ENCODE measurements at places on chromosomes 6 and 20. TPM values are rescaled to one million over a fixed set of nuclear protein-coding genes. Genes with fewer than 3 reads are reported as not detected.

Gene HSPA1L
- total RNA-seq: 1.9 TPM

Gene SHLD1
- total RNA-seq: 2.6 TPM

Gene GSTA2
- total RNA-seq: not detected

Gene SERPINB1
- total RNA-seq: 50.8 TPM

Gene ANKRD6
- 4.7 TPM for total RNA-seq

Gene NKAIN2
- total RNA-seq: not detected

Gene OR2B6
- total RNA-seq: not detected

Gene FNDC11
- total RNA-seq: 1.9 TPM

Gene ID1
- total RNA-seq: 213 TPM

Gene GSTA4
- 22.1 TPM for total RNA-seq

Gene SMOC2
- not detected for total RNA-seq

Gene TRIM40
- total RNA-seq: not detected

Gene GPLD1
- not detected for total RNA-seq

Gene MACROD2
- 0.95 TPM for total RNA-seq

GRCh38 chr20:37977786-37978185 lies 55.5 kb downstream of the TTI1 start:
- DNase-seq: no peak

DNA sequence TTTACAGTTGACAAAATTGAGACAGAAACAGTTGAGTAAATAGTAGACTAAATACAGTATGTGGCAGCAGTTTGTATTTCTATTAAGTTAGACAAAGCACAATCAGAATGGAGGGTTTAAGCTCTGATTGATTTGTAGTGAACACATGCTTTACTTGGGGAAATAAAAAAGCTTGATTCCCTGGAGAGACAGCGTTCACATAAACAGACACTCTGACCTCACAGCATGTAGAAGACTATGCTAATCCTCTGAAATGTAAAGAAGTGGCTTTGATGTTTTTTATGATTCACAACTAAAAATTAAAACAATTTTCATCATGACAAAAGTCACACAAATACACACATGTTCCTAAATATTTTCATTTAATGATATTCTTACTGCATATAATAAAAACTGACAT lies 126.9 kb upstream of the FAM83B start:
- no peak for DNase-seq

- DNase-seq: no peak
Observed at GRCh38 chr6:123520217-123520616, 116.5 kb downstream of the TRDN start.

DNA sequence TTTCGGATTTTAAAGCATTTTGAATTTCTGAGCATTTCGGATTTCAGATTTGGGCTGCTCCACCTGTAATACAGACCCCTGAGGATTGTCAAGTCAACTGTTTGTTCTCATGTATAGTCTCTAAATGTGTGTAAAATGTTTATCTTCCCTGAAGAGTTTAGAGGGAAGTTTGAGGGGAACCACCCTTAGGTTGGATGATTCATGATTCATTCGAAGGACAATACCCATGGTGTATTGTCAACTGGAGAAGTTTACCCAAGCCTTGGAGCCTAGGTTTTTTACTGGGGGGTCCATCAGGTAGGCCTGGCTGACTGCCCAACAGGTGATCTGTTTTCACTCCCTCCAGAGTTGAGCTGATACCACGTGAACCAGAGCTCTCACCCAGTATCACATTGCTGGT lies 18.9 kb downstream of the GSTA4 start:
- no peak for DNase-seq

- peak; percentile 55 for DNase-seq
Observed at GRCh38 chr6:151071295-151071694, 168.5 kb upstream of the AKAP12 start.

- no peak for DNase-seq
Observed at GRCh38 chr6:26017632-26017966, 55.0 kb downstream of the TRIM38 start.

GRCh38 chr6:1022719-1023118 lies 289.2 kb upstream of the FOXQ1 start:
- no peak for DNase-seq

- DNase-seq: no peak
Observed at GRCh38 chr20:31260326-31260932, 3.0 kb downstream of the DEFB115 start.

DNA sequence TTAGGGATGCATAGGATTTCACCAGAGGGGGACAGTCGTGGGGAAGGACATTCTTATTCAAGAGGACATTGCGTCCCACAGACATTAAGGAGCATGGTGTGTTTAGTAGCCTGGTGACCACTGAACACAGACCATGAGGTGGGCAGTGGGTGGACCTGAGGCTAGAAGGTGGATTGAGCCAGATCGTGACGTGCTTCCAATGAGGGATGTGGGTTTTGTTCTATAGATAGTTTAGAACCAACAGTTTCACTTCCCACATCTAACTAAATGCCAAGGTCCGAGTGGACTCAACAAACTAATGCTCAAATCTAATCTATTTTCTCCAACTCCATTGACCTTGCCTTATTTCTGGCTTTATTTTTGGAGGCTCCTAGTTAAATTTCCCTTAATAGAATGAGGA lies 58.5 kb downstream of the OGFRL1 start:
- DNase-seq: no peak

DNA sequence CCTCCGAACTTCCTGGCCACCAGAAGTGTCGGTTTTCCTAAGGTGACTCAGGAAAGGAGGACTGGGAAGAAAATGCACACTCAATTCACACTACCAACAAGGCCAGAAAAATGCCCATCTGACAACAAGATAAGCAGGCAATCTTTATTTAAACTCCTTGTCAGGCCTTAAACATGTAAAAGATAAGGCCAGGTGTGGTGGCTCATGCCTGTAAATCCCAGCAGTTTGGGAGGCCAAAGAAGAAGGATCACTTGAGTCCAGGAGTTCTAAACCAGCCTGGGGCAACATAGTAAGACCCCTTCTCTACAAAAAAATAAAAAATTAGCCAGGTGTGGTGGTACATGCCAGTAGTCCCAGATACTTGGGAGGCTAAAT lies 7.6 kb upstream of the ID1 start:
- DNase-seq: no peak

GRCh38 chr6:30493643-30494250 lies 4.4 kb downstream of the HLA-E start:
- DNase-seq: no peak

- no peak for DNase-seq
Observed at GRCh38 chr6:138972226-138972665, 15.8 kb downstream of the REPS1 start.

DNA sequence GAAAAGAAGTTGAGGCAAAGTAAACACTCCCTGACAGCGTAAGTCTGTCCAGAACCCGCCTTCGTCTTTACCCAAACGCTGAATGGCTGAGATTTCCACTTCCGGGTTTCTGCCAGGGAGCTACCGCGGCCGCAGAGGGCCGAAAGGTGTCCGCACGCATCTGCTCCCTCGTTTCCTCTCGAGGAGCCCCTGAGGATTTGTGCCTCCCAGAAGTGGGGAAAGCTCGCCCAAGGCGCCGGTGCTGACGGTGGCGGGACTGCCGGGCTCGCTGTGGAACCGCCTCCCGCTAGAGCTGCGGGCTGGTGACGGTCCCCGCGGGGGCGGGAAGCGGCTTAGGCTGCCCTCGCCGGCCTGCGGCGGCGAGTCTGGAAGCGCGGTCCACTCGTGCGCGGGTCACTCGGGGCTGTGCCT lies 1760.2 kb upstream of the DEFB115 start:
- no peak for DNase-seq

DNA sequence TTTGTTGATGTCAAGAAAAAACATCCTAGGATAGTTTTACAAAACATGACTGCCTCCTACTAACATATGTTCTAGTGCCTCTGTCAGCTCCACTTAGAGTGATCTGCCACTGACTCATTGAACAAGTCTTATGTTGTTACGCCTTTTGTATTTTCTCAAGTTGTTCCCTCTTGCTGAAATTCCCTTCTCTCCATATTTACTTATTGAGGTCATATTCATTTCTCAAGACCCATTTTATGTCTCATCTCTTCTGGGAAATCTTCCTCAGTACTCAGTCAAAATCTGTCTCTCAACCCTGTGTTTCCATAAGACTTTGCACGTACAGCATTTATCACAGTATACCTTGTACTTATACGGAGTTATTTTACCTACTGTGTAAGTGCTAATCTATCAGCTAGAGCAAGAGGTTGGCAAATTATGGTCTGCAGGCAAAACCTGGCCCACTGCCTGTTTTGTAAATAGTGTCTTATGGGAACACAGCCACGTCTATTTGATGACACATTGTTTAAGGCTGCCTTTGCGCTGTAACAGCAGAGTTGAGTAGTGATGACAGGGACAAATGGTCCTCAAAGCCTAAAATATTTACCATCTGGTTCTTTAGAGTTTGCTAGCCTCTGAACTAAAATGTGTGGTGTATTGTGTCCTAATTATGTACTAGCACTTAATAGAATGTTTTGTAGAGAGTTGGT lies 83.4 kb downstream of the ADGRB3 start:
- no peak for DNase-seq

GRCh38 chr6:74177506-74177905 lies 481.5 kb downstream of the CD109 start:
- DNase-seq: no peak

- no peak for DNase-seq
Observed at GRCh38 chr6:25968769-25969168, 6.2 kb downstream of the TRIM38 start.

DNA sequence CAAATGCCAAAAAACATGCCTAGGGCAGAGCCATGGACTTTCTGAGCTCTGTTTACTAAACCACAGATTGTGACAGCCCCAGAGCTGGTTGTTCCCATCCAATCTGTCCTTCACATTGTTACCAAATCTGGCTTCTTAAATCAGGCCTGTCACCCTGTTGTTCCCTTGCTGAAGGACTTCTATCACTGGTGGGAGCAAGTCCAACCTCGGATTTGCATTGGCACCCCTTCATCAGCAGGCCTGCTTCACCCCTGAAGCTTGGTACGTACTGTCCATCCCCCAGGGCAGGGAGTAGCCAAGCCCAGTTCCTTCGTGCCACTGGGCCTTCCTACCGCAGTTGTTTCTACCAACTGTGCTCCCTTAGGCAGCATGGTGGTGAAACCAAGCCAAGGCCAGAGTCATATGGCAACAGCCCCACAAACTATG lies 357.3 kb upstream of the JARID2 start:
- DNase-seq: no peak

- peak; percentile 36 for DNase-seq
Observed at GRCh38 chr6:132270726-132271402, 130.4 kb downstream of the MOXD1 start.

DNA sequence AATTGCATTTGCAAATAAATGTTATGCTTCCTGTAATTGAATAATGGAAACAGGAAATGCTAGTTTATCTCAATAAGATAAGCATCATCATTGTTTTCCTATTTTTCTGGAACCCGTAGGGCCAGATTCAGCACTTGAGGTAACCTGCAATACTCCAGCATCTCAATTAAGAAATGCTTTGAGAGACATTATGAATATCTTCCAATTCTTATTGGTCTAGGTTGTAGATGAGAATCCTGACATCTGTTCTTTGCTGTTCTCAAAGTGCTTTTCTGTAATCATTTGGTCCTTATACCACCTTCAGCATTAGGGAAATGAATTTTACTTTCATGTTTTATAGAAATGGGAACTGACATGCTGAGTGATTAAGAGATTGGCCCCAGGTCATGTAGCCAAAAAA lies 428.3 kb downstream of the CBLN4 start:
- DNase-seq: no peak

DNA sequence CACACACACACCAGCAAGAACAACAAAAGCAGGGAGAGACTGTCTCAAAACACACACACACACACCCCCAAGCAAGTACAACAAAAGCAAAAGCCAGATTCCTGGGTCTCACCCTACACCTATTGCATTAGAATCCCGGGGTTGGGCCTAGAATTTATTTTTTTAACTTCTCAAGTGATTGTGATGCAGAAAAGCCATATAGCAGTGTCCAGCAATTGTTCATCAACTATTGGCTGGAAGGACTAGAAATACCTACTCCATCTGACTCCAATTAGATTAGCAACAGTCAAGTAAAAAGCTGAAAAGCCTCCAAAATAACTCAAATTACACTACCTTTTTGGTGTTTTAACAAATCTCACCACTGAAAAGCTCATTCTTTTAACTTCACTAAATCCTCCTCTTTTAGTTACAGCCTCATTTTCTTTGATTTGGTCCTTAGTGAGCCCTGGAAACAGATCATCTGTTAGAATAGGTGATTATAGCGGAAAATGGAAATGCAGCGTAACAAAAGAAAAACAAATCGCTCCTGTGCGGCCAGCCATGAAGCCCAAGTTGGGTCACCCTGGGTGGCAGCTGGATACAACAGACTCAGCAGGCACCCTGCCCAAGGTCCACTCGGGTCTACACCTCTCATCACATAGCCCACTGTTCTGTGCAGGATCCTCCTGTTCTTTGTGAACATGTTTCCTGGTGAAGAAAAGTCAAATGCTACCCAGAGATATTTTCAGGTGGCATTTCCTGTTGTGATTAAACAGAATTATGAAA lies 38.7 kb downstream of the STAU1 start:
- no peak for DNase-seq

- DNase-seq: no peak
Observed at GRCh38 chr6:45880159-45880558, 135.5 kb downstream of the CLIC5 start.

DNA sequence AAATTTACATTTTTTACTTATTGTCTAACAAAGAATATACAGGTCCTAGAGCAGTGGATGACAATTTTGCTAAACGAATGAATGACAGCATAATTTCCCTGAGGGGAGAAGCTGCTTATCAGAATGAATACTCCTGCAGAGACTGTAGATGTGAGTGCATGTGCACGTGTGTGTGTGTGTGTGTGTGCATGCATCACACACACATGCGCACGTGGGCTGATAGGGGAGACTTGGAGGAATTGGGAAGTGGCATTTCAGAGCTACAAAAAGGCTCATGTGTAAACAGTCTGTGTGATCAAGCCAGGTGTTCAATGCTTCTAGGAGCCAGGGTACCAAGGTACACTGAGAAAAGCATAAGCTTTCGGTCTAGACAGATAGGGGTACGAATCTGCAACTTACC lies 93.5 kb upstream of the SASH1 start:
- no peak for DNase-seq

DNA sequence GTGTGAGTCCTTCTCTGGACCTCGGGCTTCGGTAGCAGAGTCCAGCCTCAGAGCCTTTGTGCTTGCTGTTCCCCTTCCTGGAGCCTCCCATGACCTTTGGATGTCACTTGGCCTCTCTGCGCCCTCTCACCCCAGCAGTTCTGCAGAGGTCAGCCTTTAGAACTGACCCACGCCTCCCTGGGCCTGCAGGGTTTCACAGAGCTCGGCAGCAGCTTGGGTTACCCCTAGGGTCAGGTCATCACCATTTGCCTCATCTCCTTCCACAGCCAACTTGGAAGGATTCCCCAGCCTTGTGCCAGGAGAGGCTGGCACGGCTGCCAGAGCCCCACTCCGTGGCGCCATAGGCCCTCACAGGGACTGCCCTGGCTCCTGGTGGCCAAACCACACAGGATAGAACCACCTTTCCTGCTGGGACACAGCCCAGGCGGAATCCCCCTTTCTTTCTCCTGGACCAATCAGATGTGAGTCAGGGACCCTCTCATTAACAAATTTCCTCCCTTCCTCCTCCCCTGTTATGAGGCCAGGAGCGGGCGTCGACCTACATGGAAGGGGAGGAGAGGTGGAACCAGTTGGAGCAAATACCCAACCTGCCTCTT lies 13.9 kb upstream of the SIRPA start:
- no peak for DNase-seq

- no peak for DNase-seq
Observed at GRCh38 chr20:61052195-61052750, 199.8 kb upstream of the CDH4 start.

GRCh38 chr6:157804448-157805327 lies 18.4 kb upstream of the SNX9 start:
- no peak for DNase-seq

GRCh38 chr6:33882154-33882553 lies 78.4 kb upstream of the MLN start:
- DNase-seq: no peak
